CD4-positive, alpha-beta T cell (primary cell): ENCODE measurements at places on chromosomes 11 and 22.

GRCh38 chr11:109435121-109435742 is 13.2 kb downstream of the C11orf87 start:
- DNase-seq: no peak

GRCh38 chr11:126515501-126515900 is 160.0 kb downstream of the ST3GAL4 start:
- no peak for DNase-seq

GRCh38 chr22:49307481-49307830 is 520.2 kb downstream of the BRD1 start:
- no peak for DNase-seq

DNA sequence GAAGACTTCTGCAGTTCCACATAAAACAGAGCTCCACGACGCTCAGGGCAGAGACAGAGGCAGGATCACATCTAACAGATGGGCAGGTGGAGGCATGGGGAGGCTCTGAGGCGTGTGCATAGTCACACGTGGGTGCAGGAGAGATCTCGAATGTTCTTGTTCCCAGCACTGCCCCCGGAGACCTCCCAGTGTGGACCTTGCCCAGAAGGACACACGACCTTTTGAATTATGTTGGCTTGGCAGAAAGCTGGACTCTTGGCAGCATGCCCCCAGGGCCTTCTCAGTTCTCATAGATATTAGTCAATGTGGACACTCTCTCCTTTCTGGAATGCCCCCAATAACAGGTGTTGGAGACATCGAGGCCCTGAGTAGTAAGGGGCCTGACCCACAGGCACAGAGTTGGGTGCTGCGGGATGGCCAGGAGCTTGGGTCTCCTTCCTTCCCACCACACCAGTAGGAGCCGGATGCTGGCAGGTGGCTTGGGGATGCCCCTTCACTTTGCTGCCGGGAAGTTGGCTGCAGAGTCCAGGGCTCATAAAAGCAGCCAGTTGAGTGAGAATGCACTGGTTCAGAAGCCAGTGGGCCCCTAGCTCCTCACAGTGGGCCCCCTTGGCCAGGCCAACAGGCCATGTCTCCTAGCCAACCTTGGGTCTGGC is 12.1 kb downstream of the MYEOV start:
- DNase-seq: no peak

DNA sequence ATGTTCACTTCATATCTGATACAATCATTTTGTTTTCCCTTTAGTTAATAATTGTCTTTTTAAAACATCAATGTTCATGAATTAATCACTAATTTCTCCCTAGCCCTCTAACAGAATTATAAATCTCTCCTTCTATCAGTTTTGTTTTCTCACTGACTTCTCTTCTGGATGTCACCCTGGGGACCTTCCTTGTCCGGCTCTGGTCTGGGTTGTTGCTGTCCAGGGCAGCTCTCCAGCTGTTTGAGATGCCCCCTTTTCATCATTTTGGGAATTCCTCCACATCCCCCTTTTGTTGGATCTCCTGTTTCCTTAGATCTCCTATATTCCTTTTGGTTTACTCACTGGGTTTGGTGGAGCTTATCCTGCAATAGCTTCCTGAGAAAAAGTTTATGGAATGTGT is 35.6 kb upstream of the PSMA1 start:
- DNase-seq: no peak
